ENCODE measurements at places on chromosomes 6 and 20.

DNA sequence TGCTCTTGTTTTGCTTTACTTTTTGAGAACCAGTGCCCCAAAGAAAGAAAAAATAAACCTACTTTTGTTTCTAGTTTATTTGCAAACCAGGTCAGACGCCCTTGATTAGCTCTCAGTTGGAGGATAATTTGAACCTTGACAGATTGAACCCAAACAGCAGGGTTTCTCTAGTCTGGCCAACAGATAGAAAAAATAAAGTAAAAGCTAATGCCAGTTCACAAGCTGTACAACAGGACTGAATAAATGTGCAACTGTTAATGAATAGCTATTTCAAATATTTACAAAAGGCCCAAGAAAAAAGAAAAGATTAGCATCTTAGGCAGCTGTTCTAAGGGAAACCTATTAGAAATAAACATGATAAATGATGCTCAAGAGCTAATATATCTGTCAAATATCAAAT is 331.8 kb downstream of the CDKAL1 start:
- no peak for DNase-seq

DNA sequence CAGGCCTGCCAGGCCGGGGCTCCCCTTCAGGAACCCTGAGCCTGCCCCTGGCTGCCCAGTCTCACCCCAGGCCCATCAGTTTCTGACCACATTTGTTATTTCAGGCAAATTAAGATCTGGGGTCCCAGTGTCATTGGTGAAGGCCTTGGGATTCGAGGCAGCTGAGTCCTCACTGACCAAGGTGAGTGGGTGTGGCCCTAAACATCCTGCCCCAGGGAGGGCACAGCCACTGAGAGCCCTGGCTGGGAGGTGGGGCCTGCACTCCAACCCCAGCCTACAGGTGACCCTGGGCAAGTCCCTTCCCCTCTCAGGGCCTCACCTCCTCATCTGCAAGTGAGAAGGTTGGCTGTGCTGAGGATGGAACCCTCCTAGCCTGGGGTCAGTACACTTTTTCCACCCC is 23.8 kb downstream of the BPIFB1 start:
- DNase-seq: no peak

DNA sequence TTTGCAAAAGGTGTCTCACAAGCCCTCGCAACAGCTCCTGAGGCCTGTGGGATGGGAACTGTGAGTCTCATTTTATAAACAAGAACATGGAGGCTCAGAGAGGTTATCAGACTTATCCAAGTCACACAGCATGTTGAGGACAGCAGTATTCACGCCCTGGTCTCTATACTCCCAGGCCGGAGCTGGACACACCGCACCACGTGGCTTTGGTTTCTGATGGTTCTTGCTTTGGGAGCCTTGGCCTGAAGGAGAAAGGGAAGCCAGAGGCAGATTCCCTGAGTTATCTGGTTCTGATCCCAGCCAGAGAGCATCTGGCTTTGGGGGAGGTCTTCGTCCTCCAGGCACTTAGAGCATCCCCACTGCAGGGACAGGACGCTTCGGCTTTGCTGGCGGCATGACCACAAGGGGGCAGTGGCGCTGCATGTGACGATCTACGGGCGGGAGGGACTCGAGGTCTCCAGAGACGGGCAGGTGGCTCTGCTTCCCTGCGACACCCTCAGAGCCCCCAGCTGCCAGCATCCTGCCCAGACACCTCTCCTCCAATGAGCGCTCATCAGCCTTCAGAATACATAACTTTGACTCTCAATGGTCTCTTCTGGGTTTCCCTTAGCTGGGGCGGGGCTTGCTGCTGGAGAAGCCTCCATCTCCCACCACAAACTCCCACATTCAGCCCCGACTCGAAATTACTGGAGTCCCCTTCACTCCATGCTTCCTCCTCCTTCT is 51.4 kb upstream of the SAYSD1 start:
- DNase-seq: peak; percentile 28

DNA sequence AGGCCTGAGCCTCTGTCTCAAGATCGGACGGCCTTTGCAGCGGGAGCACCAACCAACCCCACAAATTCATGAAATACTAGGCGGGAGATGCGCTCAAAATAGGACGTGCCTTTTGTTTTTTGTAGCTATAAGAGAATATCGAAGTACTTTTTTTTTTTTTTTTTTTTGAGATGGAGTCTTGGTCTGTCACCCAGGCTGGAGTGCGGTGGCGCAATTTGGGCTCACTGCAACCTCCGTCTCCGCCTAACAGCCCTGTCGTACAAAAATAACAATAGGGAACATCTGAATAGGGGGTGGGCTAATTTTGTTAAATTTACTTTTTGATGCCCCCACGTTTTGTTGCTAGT is 5.9 kb upstream of the TUBB2A start:
- no peak for DNase-seq

GRCh38 chr6:14674867-14675648 is 557.5 kb downstream of the CD83 start:
- DNase-seq: no peak

GRCh38 chr6:167995302-167995701 is 2.2 kb upstream of the KIF25 start:
- no peak for DNase-seq

GRCh38 chr6:47277702-47278101 is 32.0 kb downstream of the TNFRSF21 start:
- DNase-seq: no peak

DNA sequence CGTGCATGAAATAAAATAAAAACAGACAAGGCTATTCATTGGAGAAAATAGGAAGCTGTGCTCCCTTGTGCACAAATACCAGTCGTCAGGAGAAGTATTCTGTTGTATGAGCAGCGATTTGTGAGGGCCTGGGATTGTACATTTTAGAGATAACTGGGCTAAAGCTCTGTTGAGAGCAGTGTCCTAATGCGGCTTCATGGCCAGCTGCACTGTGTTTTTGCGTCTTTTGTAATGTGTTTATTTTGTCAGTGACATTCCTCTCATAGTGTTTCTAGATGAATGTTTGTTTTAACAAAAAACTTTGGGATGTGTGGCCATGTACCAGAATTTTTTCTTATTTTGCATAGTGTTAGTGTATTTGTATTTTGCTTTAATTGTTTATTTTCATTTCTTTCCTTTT is 14.8 kb downstream of the ERMARD start:
- no peak for DNase-seq

All from caudate nucleus (tissue), 63 donors.